ENCODE measurements at places on chromosomes 12 and 14. TPM values are rescaled to one million over a fixed set of nuclear protein-coding genes. Genes with fewer than 3 reads are reported as not detected.
A peak's percentile ranks its signal among the peaks of the same experiment; 100 is the strongest.

- no peaks in the 10 kb centered on the region for H3K36me3 ChIP-seq
- no peaks in the 10 kb centered on the region for H3K27me3 ChIP-seq
- no peak overlapping the region for H3K27ac ChIP-seq
- H3K4me1 ChIP-seq = no peaks in the 10 kb centered on the region
- no peak for DNase-seq
These were observed 36.7 kb upstream of the BEGAIN start for GRCh38 chr14:100623961-100624360.

DNA sequence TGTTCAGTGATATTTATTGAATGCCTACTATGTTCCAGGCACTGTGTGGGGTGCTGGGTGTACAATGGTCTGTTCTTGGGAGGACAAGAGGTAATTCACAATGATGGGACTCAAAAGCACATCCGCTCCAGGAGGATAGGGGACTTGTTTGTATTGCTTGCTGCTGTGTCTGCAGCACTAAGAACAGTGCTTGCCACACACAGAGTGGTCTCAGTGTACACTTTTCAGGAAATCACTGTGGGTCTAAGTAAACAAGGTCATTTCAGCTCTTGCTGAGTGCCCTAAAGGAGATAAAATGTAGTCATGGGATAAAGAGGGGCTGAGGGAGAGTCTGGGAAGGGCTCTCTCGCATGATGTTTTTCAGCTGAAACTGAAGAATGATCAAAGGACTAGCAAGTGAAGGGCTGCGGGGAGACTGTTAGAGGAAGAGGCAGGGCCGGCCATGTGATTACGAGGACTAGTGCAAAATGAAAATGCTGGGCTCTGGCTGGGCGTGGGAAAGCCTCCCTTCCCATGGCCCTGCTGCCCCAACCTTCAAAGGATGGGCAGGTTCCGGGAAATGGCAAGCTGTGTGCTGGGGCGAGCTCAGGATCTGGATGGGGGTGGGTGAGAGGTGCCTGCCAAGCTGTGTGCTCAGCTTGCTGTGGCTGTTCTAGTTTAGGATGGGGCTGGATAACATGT is 39.1 kb downstream of the ADCK1 start:
- no peak for DNase-seq
- H3K4me1 ChIP-seq = no peaks in the 10 kb centered on the region
- no peaks in the 10 kb centered on the region for H3K36me3 ChIP-seq
- H3K27ac ChIP-seq = no peak overlapping the region

BMP4 gene
- 1.5 TPM for total RNA-seq

DNA sequence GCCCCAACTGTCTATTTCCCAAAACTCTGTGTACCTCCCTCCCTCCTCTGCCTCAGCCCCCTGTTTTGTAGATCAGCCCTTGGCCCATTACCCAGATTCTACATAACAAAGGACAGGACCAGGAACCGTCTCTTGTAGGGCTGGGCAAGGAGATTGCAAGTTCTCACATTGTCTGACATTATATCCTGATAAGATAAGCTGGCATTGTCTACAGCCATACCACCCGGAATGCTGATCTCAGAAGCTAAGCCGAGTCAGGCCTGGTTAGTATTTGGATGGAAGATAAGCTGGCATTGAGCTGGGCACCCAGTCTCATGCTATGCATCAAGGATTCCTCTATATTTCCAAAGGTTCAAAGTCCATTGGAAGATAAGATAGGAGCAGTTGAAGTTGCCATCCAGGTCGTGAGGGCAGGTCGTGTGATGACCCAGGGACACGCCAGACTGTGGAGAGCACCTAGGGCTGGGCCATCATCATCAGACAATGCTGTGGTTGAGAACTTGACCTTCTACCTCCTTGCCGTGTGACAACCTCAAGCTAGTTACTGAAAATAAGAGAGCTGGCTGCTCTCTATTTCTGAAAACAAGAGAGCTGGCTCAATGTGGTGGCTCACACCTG is 29.5 kb downstream of the PHETA1 start:
- no peaks in the 10 kb centered on the region for H3K4me1 ChIP-seq
- H3K27me3 ChIP-seq = peaks cover under 1% of the 10 kb centered on the region
- no peak for DNase-seq
- no peaks in the 10 kb centered on the region for H3K36me3 ChIP-seq

- H3K27ac ChIP-seq = peak overlapping the region; percentile 14
- H3K27me3 ChIP-seq = no peaks in the 10 kb centered on the region
- DNase-seq = no peak
- peaks cover 71% of the 10 kb centered on the region for H3K36me3 ChIP-seq
- H3K4me3 ChIP-seq = no peak overlapping the region
These were observed 26.8 kb downstream of the AMN start for GRCh38 chr14:102949062-102949800.

MYO1H gene
- total RNA-seq = not detected
